Activated T-cell treated with anti-CD3 and anti-CD28 coated beads, Interleukin-2, amount 50 U/mL, for 1 hour (primary cell): ENCODE measurements at places on chromosomes 2 and 18.

- DNase-seq: no peak
These were observed 140.4 kb upstream of the VRK2 start for GRCh38 chr2:57906152-57906732.

GRCh38 chr18:34820360-34821065 is 110.4 kb downstream of the DTNA start:
- DNase-seq: no peak

- no peak for DNase-seq
These were observed 32.1 kb downstream of the ZFP36L2 start for GRCh38 chr2:43194121-43194869.

GRCh38 chr2:96315400-96316071 is 9.6 kb upstream of the ITPRIPL1 start:
- DNase-seq: peak; percentile 30

DNA sequence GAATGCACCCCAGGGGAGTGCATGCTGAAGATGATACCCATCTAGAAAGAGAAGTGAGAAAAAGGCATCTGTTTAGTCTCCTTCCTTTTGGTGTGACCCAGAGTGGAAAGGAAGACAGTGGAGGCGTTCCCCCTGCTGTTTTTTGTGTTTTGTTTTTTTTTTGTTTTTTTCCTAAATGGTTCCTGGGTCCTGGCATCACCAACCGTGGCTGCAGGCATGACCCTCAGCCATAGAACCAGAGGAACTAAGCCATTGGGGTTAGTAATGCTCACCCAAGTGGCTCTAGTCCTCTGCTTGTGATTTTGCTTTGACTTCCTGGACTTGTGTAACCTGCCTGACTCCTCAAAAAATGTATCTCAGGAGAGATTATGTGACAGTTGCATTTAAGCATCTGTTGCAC is 451.3 kb downstream of the DCC start:
- DNase-seq: no peak

DNA sequence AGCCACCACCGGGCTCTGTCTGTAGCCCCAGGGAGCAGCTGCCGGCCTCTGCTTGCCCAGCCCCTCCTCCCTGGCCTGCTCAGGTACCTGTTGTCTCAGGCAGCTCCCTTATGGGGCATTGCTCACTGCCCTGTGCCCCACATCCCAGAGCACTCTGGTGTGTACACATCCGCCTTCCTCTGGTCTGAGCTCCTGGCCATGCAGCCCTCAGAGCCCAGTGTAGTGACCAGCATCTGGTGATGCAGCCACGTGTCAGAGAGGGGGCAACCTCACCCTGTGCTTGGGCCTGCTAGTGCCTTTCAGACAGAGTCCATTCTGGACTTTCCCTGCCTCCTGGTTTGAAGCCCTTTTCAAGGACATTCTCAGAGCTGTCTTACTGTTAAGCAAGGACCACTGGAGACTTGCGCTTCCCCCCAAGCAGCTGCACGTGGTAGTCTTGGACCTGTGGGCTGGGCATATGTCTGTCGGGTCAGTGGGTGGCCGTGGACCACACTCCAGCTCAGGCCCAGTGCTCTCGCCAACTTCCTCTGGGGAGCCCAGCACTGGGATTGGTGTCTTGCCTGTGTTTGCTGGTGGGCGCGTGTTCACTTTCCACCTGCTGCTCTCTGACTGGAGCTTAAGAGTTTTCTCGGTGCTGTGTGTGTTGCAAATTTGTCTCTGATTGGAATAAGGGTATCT is 30.7 kb downstream of the DGKD start:
- no peak for DNase-seq

DNA sequence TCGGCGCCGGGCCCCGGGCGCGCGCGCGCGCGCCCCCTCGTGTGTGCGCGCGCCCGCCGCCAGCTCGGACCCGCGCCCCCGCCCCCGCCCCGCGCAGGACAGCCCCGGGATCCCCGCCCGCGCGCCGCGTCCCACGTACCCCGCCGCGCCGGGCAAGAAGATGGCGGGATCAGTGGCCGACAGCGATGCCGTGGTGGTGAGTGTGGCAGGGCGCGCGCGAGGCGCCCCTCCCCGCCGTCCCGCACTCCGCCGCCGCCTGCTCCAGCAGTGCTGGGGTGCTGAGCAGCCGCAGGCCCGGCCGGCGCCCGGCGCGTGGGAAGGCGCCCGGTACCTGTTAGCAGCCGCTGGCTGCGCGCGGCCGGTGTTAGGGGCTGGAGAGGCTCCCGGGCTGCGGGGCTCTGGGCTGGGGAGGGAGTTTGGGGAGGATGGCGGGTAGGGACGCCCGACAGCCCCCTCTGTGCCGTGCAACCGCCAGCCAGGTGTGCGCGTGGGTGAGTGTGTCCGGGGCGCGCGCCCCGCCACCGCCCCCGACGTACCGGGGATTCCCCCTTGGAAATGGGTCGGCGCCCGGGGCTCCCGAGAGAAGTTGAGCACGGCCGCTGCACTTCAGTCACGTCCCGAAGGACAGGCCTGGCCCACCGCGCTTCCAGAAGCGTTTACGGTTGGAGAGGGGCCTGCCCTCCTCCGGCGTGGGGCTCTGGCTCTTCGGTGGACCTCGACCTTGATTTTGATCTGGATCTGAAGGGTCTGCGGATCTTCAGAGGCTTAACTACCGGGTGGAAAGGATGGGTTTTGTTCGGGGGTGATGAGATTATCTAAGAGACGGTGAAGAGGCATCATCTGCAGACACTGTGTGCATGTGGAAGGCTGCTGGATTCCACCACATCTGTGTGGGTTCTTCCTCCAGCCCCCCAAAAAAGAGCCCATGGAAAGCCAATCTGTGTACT is 697 bp downstream of the LGALSL start:
- DNase-seq: peak; percentile 68
